ENCODE measurements at places on chromosomes 3 and 15.

DNA sequence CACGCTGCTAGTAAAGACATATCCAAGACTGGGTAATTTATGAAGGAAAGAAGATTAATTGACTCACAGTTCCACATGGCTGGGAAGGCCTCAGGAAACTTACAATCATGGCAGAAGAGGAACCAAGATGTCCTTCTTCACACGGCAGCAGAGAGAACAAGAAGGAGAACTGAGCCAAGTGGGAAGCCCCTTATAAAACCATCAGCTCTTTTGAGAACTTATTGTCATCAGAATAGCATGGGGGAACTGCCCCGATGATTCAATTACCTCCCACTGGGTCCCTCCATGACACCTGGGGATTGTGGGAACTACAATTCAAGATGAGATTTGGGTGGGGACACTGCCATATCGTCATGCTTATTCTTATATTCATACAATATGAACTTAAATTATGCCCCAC, 49.0 kb downstream of the DUT start:
- DNase-seq: no peak

DNA sequence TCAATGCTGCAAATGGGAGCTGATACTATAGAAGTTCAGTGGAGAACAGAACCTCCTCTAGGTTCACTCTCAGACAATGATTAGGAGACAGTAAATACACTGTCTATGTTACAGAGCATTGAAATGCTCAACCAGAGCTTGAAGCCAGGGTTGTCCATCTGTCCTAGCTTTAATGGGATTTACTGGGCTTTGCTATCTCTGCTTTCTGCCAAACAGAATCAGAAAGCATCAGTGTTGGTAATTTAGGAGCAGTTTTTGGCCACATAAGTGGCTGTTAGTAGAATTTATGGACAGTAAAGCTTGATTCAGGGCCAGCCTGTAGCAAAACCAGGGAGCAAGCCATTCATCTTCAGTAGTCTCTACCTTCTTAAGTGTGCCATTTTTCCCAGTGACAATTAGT, 396.3 kb downstream of the LSAMP start:
- DNase-seq: no peak

GRCh38 chr3:113600418-113601182, 68.2 kb downstream of the SIDT1 start:
- no peak for DNase-seq

DNA sequence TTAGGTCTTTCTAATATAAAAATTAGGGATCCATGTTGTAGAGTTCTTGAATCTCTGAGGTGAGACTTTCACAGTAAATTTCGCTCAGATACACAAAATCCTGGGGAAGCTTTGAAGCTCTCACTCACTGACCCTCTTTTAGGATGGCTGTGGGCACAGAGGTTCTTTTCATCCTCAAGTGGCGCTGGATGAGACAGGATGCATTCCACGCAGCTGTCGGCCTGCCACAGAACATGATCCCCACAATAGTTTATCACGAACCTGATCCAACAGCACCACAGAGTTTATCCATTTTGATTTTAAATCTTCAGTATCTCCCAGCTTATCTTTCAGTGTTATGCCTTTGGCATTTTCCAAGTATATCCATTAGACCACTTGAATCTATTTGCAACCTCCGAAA, 91.9 kb downstream of the WDR76 start:
- no peak for DNase-seq

DNA sequence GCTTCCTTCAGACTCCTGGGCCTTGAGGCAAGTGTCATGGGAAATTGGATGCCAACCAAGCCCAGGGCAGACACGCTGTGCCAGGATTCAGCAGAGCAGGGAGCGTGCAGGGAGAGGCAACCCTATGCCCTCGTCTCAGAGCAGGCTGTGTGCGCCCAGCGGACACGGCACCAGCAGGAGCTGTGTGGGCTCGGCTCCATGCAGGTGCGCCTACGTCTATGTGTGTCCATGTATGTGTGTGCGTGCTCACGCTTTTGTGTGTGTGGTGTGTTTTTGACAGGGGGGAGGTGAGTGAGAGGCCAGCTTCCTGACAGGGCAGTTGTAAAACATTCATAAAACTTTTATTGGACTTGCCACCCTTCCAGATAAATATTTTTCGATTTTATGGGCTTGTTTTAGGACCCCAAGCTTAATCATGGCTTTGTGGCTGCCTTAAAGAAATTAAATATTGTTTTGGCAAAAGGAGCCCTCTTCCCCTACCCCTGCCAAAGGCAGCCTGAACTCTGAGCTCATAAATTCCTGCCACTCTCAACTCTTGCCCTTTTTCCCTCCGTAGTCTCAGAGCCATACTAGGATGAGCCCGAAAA, 84.4 kb downstream of the DNAJB8 start:
- DNase-seq: no peak

- DNase-seq: no peak
These were observed 18.6 kb upstream of the IREB2 start for GRCh38 chr15:78419367-78419766.

DNA sequence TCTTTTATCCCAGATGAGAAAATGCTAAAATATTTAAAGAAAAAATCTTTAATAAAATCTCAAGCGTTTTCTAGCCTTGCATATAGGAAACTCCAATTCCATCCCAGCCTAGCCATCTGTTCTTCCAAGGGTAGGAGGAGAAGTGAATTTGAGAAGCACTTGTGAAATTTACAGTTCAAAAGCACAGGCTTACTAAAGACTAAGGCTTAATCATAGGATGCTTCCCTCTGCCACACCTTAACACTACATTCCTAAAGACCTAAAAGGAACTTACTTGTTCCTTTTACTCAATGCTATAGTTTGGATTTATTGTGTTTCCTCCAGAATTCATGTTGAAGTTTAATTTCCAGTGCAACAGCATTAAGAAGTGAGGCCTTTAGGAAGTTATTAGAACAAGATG, 764.8 kb upstream of the CADM2 start:
- no peak for DNase-seq
